ENCODE measurements at places on chromosomes 2 and 18.

- no peak for DNase-seq
Observed at GRCh38 chr18:3383381-3383915, 66.5 kb upstream of the TGIF1 start.

DNA sequence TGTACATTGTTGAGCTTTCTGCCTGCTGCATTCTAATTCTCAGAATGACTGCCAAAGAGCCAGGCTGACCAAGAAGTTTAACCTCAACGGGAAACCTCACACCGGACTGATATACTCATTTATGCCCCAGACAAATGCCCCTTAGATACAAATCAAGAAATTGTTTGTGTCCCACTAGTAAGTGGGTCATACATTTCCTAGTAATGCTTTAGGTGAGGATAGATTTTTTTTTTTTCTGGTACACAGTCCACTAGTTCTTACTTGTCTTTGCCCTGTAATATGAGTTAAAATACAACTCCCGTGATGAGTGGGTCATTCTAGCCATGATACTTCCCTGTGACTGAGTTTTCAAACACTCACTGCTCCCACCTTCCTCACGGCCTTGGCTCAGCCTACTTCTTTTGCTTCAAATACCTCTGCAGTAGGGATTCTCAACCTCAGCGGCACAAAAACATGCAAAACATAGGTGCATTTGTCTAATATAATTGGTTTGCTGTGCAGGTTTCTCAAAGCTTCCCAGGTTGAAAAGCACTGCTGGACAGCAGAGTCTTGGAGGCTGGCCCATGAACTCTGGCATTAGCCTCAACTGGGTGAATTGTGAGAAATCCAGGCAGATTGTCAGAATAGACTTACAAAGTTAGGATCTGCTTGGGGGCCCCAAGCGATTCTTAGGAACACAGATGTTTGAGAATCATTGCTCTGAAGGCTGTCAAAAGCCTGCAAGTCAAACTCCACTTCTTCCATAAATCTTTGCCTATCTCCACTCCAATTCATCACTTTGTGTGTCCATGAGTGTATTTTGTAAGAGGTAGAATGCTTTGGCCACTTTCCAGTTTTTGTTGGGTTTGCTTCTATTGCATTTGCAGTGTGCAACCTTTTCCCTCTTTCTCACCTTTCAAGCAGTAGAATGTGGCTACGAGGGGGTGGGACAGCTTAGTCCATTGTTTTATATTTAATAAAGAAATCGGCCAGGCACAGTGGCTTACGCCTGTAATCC lies 35.5 kb downstream of the TGIF1 start:
- no peak for DNase-seq

GRCh38 chr2:128790541-128791001 lies 471.9 kb upstream of the HS6ST1 start:
- no peak for DNase-seq

DNA sequence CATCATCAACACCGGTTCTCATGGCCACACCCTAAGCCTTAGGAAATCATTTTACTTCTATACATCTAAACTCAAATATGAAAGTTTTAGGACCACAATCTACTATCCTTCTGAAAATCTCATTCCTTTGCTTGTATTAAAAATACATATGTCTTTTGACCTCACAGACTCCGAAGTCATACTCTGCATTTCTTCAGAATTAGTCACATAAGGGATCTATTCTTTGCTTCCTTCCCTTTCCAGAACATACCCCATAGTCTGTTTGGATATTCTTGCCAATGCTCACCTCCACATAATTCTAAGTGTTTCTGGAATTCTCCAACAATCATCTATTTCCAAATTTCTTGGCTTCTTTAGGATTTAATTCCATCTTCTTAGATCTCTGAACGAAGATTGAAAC lies 14.2 kb upstream of the DSG1 start:
- DNase-seq = no peak

- DNase-seq = no peak
Observed at GRCh38 chr2:183148955-183149354, 24.7 kb downstream of the NUP35 start.

GRCh38 chr18:9389706-9390105 lies 55.1 kb downstream of the TWSG1 start:
- DNase-seq = no peak

DNA sequence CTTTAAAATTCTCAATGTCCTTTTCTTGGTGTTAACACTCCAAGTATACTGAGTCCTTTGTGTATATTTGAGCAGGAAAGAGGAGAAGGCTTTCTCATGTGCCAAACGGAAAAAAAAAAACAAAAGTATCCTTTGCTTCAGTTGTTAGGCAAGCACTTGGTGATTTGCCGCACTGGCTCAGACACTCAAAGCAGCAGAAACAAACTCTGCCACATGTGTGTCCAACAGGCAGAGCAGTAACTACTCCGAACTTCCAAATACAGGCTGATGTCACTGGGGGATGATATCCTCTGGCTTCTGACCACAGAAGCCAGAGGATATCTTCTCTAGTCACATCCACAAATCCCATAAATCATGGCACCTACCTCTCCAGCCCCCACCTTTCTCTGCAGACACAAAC lies 108.0 kb upstream of the SALL3 start:
- no peak for DNase-seq

DNA sequence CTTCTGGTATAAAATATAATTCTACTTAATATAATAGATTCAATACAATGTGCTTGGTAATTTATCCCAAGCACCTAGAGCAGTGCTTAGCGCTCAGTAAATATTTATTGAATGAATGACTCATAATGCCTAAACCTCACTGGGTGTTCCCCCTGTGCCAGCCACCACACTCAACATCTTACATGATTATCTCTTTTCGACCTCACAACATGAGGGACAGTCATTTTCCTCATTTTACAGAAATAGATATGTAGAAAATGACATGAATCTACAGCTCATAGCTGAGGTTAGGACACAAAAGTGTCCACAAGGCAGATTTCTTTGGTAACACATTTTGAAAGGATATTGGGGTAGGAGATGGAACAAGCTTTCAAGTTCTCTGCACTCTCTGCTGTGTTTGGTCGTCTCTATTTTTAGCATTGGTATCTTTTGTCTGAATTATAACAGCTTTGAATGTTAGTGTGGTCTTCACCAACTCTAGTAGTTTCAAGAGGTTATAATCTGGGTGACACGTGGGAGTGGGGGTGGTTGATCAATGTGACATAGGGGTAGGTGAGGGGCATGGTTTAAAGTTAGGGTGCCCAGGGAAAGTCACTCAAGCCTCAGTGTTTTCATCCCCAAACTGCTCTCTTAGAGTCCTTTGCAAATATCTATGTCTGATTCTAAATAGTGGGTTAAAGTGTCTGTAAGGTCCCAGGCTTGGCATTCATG lies 9.8 kb downstream of the MYOM1 start:
- DNase-seq = no peak

- DNase-seq = no peak
Observed at GRCh38 chr2:225158360-225158759, 116.1 kb upstream of the DOCK10 start.

DNA sequence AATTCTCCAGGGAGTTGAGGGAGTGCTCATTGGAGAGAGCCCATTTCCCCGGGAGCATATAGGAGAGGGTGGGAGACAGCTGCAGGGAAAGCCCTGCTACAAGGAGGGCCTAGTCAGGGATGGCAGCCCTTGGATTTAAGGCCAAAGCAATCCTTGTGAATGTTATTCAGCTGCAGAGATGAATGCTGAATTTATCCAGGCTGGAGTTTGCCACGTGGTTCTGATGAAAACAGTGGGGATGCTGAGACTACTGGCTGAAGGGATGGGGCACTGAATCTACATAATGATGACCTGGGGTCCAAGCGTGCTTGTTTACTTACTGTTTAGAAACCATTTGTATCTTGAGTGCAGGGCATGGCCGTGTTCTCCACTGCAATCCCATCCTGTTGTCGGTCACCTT lies 35.6 kb upstream of the RNF149 start:
- DNase-seq = no peak

DNA sequence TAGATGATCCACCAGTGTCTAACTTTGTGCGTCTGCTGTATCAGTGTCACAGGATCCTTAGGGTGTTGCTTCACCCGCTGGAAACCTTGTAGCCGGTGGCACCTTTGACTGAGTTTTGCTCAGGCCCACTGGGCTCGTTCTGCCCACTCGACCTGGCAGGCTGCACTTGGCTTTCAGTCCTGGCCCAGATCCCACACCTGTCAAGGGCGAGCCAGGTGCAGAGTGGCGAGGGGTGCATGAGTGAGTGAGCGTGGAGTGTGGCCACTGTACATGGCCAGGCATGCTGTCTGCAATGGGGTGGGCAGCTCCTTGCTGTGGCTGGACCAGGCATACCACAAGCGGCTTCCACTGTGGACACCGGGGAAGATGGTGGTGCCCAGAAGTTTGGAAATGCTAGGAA lies 179.0 kb downstream of the FAM210A start:
- DNase-seq = no peak

DNA sequence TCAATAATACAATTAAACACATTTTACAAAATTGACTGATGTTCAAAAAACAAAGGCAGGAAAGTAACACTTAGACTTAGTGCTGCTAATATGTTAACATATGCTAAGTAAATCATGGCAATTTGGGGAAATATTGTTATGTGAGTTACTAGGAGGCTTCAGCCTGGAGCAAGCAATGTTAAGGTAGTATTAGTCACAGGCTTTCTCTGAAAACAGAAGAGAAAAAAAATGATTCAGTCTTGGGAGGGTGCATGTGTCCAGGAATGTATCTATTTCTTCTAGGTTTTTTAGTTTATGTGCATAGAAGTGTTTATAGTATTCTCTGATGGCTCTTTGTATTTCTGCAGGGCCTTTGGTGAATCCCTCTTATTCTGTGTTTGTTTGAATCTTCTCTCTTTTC lies 345.8 kb upstream of the TFPI start:
- no peak for DNase-seq

- DNase-seq = no peak
Observed at GRCh38 chr2:224689539-224689938, 26.6 kb downstream of the CCDC195 start.

DNA sequence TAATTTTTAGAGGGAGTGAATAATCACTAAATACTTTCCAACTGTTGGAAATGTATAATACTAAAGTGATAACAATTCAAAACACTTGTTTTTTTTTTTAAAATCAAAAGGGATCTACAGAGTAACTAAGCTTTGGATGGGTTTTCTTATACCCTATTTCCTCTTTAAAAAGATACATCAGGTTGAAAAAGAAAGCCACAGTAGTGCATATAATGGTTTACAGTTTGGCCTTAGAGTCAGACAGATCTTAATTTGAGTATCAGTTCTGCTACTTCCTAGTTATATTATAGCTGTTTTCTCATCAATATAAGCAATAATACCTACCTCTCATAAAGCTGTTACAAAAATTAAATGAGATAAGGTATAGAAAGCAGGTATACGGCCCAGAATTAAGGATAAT lies 28.5 kb downstream of the PSME4 start:
- no peak for DNase-seq

DNA sequence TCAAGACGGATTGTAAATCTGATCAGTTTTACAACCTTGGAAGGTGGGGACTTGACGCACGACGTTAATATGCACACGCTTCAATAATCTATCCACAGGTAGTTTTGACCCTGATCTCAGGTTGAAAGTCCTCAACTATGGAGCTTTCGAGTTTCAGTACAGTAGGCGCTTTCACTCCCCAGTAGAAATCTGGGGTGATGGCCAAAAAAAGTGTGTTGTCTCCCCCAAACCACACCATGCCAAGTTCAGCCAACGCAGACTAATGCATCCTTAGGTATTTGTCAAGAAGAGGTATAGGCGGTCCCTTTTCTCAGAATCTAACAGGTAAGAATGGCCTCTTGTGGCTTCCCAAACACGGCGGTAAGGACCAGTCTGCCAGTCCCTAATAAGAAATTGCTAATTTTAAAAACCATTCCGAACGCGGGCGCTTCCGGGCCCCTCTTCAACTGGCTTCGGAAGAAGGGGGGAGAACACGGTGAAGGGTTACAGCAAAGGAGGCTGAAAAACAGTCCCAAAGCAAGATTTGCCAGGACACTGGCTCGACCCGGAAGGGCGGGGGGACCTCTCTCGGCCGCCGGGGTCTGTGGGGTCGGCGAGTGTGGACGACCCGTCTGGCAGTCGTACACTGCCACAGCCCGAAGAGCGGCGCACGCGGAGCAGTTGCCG lies 659 bp downstream of the FAM210A start:
- no peak for DNase-seq

- DNase-seq = no peak
Observed at GRCh38 chr18:53458268-53458667, 766.2 kb downstream of the MBD2 start.

DNA sequence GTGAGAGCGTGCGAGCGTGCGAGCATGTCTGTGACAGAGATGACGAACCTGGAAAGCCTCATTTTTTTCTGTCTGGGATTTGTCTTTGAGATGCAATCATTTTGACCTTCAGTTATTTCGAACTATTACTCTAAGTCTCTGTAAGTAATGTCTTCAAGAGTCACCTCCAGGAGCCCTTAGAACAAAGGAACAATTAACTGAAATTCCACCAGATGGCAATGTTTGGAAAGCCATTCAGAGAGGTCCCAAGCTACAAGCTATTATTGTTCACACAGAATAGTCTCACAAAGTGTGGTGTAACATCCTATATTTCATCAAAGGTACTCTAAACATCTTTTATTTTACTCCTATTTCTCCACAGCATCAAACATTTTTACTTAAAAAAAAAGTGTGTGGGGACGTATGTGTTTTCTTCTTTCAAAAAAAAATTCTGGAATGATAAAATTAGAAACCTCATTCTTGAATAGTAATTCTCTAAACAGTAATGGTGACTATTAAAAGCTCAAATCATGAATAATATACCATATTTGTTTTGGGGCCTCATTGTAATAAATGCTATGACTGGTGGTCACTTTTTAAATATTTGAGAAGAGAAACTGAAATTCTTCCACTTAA lies 35.1 kb upstream of the MAPRE2 start:
- DNase-seq = no peak

DNA sequence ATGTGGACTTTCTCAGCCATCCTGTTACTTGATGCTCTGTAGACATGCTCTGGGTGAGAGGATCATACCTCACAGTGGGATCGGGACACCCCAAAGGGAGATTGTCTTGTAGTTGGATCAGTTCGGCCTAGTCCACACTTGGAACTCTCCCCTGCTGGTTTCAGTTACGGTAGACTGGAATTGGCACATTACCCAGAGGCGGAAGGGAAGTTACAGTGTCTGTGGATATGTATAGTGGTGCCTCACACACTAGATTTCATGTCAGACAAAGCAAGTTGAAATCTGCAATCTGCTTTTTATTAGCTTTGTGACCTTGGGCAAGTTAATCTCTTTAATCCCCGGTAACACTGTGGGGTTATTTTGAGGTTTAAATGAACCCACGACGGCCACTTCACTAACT lies 16.2 kb upstream of the CTAGE1 start:
- no peak for DNase-seq

GRCh38 chr2:147989809-147990403 lies 30.6 kb downstream of the ORC4 start:
- DNase-seq = no peak

DNA sequence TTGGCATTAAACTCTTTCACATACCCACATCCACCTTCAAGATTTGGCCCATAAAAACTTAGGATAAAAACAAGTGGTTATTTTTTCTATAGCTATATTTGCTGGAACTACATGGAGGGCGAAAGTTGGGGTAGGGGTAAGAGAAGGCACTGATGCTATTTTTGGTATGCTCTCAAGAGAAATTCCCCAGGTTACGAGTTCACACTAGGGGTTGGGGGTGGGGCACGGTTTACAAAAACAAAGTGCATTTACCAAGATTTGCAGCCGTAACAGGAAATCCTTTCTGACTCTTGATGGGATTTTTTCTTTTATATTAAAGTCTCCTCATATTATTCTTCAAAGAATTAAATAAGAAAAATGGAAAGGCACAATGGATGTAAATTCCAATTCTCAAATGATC lies 6.8 kb downstream of the SERPINE2 start:
- no peak for DNase-seq
